ENCODE measurements at places on chromosomes 5 and 9.

DNA sequence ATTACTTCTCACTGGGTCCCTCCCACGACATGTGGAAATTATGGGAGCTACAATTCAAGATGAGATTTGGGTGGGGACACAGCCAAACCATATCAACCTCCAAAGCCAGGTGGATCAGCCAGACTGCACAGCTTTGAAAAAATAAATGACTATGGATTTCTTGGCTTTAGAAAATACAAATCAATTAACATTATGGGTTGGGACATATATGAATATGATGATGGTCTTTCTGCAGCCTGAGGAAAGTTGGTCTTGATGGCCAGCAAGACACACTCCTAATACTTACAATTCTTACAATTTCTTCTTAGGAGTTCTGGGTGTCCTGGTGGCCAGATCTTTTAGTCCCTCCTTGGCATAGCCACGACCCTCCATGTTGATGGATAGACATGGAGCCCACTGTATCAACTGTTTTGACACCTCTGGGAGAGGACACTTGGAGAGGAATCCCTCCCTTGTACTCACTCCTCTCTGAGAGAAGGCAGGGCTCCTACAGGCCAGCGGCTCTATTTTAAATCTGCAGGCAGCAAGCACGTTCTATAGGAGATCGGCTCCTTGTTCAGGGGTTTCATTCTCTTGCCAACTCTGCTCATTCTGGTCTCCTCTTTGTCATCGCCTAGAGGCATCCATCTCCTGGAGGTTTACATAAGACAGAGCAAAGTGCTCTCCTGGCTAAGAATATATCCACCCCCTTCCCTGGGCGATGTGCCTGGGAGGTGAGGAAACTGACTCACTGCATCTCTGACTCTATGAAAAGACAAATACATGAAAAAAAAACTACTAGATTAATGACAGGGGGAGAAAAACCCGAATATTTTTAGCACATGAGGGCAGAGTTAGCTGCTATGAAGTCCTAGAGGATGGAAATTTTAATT is 145.9 kb downstream of the CARTPT start:
- no peak for DNase-seq

DNA sequence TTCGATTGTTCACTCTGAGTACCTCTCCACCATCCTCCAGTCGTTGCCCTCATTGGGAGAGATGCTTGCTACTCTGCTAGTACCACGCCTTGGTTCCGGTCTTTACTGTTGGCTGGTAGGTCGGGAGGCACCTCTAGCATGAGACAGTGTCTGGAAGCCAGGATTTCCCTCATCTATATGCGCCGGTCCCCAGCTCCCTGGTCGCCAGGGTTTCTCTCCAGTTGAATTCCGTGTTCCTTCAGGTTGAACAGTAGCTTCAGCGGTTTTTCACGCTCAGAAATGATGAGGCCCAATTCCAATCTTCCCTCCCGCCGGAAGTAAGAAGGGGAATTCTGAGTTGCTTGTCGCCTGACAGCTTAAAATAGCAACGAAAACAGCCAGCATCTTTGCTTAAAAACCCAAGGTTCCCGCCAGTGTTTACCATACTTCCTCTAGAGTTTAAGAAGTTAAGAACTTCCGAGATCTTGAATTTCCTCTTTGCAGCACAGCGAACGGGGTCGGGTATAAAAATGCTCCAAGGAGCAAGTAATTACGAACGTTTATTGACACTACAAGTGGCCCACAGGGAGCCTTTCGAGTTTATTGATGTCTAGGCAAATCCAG is 1.3 kb upstream of the ST8SIA4 start:
- no peak for DNase-seq

DNA sequence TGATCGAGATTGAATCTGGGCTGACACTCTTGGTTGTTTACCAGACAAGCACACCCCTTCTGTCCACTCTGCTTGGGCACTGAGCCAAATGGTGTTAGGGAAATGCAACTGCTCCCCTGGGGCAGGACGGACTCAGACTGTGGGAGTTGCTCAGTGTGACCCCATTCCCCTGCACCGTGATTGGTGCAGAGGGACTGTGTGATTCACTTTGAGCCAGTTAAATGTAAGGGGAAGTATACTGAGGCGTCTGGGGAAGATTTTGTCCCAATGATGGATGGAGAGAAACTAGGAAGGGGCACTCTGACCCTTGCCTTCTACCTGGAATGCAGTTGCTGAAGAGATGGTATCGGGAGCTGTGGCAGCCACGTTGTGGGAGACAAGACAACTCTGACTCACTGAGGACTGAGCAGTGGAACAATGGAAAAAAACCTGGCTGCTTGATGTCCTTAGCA is 196.0 kb upstream of the ANKRD55 start:
- DNase-seq: no peak

- DNase-seq: no peak
Observed at GRCh38 chr5:95591490-95591901, 28.4 kb upstream of the GPR150 start.

GRCh38 chr9:91378695-91379127 is 17.0 kb upstream of the AUH start:
- DNase-seq: no peak

- DNase-seq: no peak
Observed at GRCh38 chr9:35563791-35564197, 41.3 kb upstream of the TESK1 start.

DNA sequence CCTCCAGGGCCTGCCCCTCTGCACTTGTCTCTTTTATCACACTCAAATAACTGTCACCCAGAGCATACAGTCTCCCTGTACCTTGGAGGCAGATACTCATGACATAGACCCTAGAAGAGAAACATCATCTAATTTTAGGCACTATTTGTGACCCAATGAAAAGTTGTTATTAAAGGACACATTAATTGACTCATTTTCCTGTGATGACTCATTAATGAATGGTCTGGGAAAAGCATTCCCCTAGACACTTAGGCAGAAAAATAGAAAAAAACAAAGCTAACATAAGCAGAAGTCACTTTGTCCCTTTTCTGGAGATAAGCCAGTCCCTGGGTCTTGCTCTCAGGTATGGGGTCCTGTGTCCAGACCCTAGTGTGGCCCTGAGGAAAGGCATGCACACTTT is 15.0 kb downstream of the TRPC7 start:
- DNase-seq: no peak

- no peak for DNase-seq
Observed at GRCh38 chr5:57595523-57595991, 112.9 kb upstream of the ACTBL2 start.

- no peak for DNase-seq
Observed at GRCh38 chr5:148829248-148829594, 2.8 kb downstream of the ADRB2 start.

- DNase-seq: no peak
Observed at GRCh38 chr9:21473236-21473635, 8.9 kb downstream of the IFNE start.

DNA sequence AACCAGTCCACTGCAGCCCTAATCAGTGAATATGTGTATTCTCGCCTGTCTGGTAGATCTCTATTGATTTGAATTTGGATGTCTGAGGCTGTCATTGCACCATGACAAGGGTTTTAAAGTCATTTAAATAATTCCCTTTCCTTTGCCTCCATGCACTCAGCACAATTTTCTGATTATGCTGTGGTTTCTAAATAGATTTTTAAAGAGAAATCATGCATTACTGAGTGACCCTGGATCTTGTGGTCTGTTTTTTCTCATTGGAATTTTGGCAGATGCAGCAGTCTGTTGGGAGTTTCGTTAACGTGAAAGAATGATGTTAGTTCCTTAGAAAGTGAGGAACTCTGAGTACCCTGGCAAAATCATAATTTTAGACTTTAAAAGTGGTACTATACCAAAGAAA is 396.0 kb downstream of the LRRC70 start:
- no peak for DNase-seq

DNA sequence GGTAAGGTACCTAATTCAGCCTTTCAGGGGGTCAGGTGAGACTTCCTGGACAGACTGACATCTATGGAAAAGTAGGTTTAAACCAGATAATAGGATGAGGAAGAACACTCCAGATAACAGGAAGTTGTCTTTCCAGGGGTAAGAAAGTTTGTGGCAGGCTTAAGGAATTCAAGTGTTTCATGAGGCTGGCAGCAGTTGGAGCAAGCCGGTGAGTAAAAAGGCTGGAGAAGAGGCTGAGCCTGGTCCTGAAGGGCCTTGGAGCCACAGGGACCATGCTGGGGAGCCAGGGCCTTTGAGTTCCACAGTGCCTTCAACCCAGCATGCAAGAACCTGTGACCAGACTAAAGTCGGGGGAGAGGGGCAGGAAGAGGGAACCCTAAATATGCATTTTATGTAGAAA is 353.4 kb downstream of the SPOCK1 start:
- DNase-seq: no peak

GRCh38 chr9:69584759-69585158 is 87.4 kb downstream of the APBA1 start:
- no peak for DNase-seq

- no peak for DNase-seq
Observed at GRCh38 chr9:130791303-130791894, 43.7 kb upstream of the ABL1 start.
